IPS DF 6.9 (cell line): ENCODE measurements at places on chromosomes 13 and 19.

- H3K4me1 ChIP-seq: peaks cover 3% of the 10 kb centered on the region; the same call in 1 of the 2 replicates
- no peaks in the 10 kb centered on the region for H3K27me3 ChIP-seq
- no peak overlapping the region for H3K27ac ChIP-seq
Observed at GRCh38 chr19:10748927-10749434, 31.1 kb downstream of the DNM2 start.

- H3K4me1 ChIP-seq: peaks cover 4% of the 10 kb centered on the region; the same call in 1 of the 2 replicates
- H3K27me3 ChIP-seq: no peaks in the 10 kb centered on the region
- no peak overlapping the region for H3K27ac ChIP-seq
- H3K36me3 ChIP-seq: no peaks in the 10 kb centered on the region
- DNase-seq: no peak
- no peak overlapping the region for H3K4me3 ChIP-seq
Observed at GRCh38 chr19:33653684-33654083, 31.9 kb downstream of the CHST8 start.

GRCh38 chr13:40549500-40550094 lies 116.8 kb downstream of the FOXO1 start:
- peaks cover 2% of the 10 kb centered on the region; the same call in 1 of the 2 replicates for H3K4me1 ChIP-seq
- H3K27ac ChIP-seq: no peak overlapping the region
- no peak overlapping the region for H3K4me3 ChIP-seq
- no peaks in the 10 kb centered on the region for H3K36me3 ChIP-seq

- no peaks in the 10 kb centered on the region for H3K27me3 ChIP-seq
- no peak overlapping the region for H3K4me3 ChIP-seq
- H3K4me1 ChIP-seq: 0 out of 2 replicates have a peak, but pooled peaks cover 2% of the 10 kb centered on the region
- no peaks in the 10 kb centered on the region for H3K36me3 ChIP-seq
- H3K27ac ChIP-seq: no peak overlapping the region
Observed at GRCh38 chr13:33129094-33129832, 113.0 kb downstream of the KL start.

DNA sequence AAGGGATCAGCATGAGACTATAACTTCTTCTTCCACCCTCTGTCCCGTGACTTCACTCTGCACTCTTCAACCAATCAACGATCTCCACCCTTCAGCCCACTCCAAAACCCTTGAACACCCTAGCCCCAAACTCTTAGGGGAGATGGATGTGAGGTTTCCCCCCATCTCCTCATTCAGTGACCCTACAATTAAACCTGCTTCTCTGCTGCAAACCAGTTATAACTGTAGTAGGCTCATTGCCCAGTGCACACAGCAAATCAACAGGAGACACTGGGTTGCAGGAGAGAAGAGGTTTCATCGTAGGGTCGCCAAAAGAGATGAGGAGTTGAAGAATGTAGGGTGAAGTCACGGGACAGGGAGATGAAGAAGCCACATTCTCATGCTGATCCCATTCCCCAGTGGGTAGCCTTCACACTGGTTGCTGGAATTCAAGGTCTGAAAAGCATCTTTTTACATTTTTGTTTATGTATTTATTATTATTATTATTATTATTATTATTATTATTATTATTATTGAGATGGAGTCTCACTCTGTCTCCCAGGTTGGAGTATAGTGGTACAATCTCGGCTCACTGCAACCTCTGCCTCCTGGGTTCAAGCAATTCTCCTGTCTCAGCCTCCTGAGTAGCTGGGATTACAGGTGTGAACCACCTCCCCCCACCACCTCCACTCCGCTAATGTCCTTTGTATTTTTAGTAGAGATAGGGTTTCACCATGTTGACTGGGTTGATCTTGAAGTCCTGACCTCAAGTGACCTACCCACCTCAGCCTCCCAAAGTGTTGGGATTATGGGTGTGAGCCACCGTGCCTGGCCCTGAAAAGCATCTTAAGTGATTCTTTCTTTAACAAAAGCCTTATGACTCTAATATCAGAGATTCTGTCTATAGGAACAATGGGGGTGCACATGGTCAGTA lies 5.8 kb upstream of the CYP2S1 start:
- no peak for DNase-seq
- H3K4me3 ChIP-seq: no peak overlapping the region
- no peaks in the 10 kb centered on the region for H3K36me3 ChIP-seq
- H3K27me3 ChIP-seq: no peaks in the 10 kb centered on the region
- H3K4me1 ChIP-seq: peaks cover 8% of the 10 kb centered on the region; the same call in 1 of the 2 replicates

- DNase-seq: no peak
- H3K4me1 ChIP-seq: no peaks in the 10 kb centered on the region
- no peaks in the 10 kb centered on the region for H3K36me3 ChIP-seq
- H3K27me3 ChIP-seq: no peaks in the 10 kb centered on the region
Observed at GRCh38 chr13:39777527-39778061, 122.1 kb downstream of the COG6 start.

GRCh38 chr13:109110159-109110558 lies 480.7 kb downstream of the MYO16 start:
- H3K27ac ChIP-seq: no peak overlapping the region
- H3K4me1 ChIP-seq: no peaks in the 10 kb centered on the region
- H3K27me3 ChIP-seq: no peaks in the 10 kb centered on the region
- DNase-seq: no peak
- no peak overlapping the region for H3K4me3 ChIP-seq
- no peaks in the 10 kb centered on the region for H3K36me3 ChIP-seq

- no peaks in the 10 kb centered on the region for H3K36me3 ChIP-seq
- DNase-seq: no peak
- no peak overlapping the region for H3K4me3 ChIP-seq
- no peaks in the 10 kb centered on the region for H3K4me1 ChIP-seq
Observed at GRCh38 chr19:30324982-30325381, 47.2 kb upstream of the ZNF536 start.

DNA sequence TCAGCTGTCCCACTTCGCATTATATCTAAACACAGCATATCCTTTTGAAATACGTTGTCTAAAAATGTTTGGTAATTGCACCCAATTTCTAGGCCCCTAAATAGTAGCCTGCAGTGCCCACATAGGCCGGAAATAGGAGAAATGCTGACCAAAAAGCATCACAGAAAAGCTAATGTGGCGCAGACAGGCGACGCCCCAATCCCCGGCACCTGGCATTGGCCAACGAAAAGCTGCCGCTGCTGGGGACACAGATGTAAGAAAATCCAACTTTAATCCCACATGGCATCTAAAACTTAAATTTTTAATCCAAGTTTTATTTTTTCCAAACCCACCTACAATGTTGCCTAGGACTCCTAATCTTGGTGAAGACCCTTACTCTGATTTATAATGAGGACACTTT lies 4.0 kb downstream of the SAFB2 start:
- H3K36me3 ChIP-seq: peaks cover 25% of the 10 kb centered on the region
- no peak overlapping the region for H3K27ac ChIP-seq
- DNase-seq: no peak
- H3K27me3 ChIP-seq: no peaks in the 10 kb centered on the region

DNA sequence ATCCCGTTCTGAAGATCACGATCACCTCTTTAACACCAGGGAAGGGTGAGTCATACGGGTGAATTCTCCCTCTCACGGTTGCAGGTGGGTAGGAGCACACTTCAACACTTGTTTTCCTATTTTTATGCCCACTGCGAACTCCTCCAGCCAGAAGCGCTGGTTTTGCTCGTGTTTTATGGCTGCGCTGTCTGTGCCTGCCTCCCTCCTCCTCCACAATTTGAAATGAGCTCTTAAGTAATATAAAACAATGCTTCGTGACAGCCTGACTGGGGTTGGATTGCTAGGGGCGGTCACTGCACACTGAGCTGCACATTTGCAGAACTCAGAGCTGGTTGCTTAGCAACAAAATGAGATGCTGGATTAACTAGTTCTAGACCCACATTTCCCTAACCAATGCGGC lies 12.9 kb downstream of the CCDC70 start:
- H3K4me1 ChIP-seq: no peaks in the 10 kb centered on the region
- H3K27ac ChIP-seq: no peak overlapping the region
- no peak overlapping the region for H3K4me3 ChIP-seq

GRCh38 chr13:101185606-101186005 lies 230.7 kb downstream of the NALCN start:
- no peak overlapping the region for H3K27ac ChIP-seq
- H3K27me3 ChIP-seq: no peaks in the 10 kb centered on the region
- DNase-seq: no peak
- no peak overlapping the region for H3K4me3 ChIP-seq

DNA sequence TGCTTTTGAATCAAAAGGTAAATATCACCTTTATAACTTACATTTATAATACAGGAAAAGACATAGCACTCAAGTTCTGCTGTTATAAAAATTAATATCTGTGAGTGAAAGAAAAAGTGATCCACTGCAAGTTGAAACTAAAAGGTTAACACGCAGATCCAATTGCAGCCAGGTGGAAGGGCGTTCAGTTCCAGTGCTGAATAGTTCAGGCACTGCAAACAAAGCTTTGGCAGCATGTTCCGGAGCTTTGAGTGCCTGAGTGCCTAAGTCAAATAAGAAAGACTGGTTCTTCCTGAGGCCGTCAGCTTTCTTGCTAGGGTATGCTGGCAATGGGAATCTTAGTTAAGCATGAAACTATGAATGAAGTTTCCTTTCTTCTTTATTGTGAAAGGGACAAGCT lies 200.3 kb downstream of the LMO7 start:
- no peak for DNase-seq
- no peaks in the 10 kb centered on the region for H3K27me3 ChIP-seq
- H3K36me3 ChIP-seq: no peaks in the 10 kb centered on the region
- H3K4me1 ChIP-seq: no peaks in the 10 kb centered on the region; the same call in 1 of the 2 replicates
- no peak overlapping the region for H3K4me3 ChIP-seq

DNA sequence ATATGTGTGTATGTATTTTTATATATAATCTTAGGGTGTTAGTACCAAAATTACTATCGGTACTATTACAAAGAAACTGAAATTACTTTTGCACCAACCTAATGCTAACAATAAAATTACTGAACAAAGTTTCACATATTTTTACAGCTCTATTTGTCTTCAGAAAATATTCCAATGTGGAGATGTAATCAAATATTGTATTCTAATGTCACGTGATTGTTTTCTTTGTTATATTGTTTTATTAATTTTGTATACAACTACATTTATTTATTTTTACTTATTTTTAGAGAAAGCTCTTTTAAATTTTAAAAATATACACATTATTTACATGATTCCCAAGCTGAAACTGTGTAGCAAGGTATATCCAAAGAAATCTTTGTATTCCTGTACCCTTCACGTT lies 227.1 kb upstream of the KLF12 start:
- no peaks in the 10 kb centered on the region for H3K36me3 ChIP-seq
- no peaks in the 10 kb centered on the region for H3K27me3 ChIP-seq
- H3K27ac ChIP-seq: no peak overlapping the region
- no peak overlapping the region for H3K4me3 ChIP-seq
- H3K4me1 ChIP-seq: no peaks in the 10 kb centered on the region
